ENCODE measurements at places on chromosomes 1 and 21.

DNA sequence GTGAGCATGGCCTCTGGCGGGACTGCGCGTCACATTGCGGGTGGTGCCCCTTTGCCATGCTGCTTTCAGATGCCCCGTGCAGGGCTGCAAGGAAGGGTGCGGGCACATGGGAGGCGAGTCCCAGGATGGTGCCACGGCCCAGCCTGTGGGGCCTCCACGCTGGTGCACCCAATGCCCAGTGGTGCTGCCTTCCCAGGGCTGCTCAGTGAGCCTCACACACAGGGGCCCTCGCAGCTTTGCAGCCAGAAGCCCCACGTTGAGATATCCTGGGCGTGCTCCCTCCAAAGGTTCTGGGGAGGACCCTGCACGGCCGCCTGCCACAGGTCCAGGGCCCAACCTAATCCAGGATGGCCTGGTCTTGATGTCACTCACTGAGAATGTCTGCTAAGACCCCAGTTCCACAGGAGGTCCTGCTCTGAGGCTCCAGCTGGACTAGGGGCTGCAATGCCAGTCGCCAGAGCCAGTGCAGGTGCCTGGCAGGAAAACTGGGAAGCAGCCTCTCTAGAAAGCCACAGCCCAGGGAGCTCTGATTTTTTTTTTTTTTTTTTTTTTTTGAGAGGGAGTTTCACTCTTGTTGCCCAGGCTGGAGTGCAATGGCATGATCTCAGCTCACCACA is 34.1 kb upstream of the PRSS38 start:
- peak; percentile 68 for DNase-seq
- H3K27ac ChIP-seq: no peak overlapping the region
- H3K4me3 ChIP-seq: no peak overlapping the region
- H3K4me1 ChIP-seq: peaks cover 7% of the 10 kb centered on the region
- H3K27me3 ChIP-seq: peaks cover 4% of the 10 kb centered on the region

DNA sequence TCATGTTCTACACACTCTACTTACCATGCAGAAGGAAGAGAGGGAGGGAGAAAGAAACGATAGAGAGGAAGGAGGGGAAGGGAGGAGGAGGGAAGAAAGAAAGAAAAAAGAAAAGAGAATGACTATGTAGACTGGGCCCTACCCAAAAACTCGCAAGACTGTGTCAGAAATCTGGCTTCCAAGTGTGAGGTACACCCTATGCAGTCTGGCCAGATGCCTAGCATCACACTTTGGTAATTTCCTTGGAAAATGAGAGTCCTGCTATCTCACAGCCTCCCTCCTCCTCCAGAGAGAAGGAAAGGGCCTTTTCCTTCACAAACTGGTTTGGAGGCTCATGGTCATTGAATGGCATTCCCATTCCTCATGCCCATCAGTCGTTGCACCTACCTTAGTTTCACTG is 86.4 kb upstream of the LRRC8D start:
- H3K27me3 ChIP-seq: peaks cover 3% of the 10 kb centered on the region
- H3K27ac ChIP-seq: no peak overlapping the region
- no peaks in the 10 kb centered on the region for H3K36me3 ChIP-seq
- DNase-seq: no peak

- no peak for DNase-seq
- H3K36me3 ChIP-seq: peaks cover 20% of the 10 kb centered on the region
- no peaks in the 10 kb centered on the region for H3K27me3 ChIP-seq
- no peak overlapping the region for H3K4me3 ChIP-seq
- no peaks in the 10 kb centered on the region for H3K4me1 ChIP-seq
- H3K27ac ChIP-seq: no peak overlapping the region
These were observed 40.4 kb downstream of the USP48 start for GRCh38 chr1:21742578-21742977.

DNA sequence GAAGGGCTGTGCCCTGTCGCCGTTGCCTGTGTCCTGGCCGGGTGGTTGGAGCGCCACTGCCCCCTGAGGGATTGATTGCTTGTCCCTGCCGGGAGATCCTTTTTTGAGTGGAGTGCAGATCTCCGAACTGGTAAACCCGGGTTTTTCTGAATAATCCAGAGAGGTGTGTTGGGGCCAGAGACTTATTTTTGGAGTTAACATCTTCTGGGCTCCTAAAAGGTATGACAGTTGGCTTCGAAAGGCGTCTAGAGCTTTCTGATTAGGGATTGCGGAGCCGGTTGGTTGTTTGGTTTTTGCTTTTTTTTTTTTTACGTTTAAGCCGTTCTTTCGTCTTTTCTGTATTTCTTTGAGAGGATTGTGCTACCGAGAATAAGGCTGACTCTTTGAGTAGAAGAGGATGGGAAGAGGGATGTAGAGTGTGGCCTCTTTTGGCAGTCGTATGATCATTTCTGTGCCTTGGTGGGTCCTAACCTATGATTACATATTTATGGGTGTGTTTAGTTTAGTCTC is 756 bp downstream of the RLF start:
- no peaks in the 10 kb centered on the region for H3K36me3 ChIP-seq
- H3K27me3 ChIP-seq: no peaks in the 10 kb centered on the region
- peaks cover 16% of the 10 kb centered on the region for H3K4me1 ChIP-seq
- no peak for DNase-seq
- no peak overlapping the region for H3K4me3 ChIP-seq

DNA sequence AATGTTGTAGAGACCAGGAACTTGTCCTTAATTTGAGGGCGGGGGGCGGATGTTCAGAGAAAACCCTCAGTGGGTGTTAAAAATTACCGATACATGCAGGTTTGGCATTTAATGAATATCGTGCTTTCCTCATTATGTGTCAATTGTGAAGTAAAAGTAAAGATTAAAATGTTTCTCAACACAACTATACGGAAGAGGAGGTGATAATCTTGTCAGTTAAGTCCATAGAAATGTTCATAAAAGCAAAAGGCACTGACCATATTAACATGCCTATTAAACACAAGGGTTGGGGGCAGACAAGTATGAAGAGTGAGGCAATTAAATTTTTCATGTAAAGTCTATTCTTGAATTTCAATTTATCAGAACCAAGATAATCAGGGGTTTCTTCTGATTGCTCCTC is 1.3 kb downstream of the BRINP3 start:
- H3K4me3 ChIP-seq: peak overlapping the region; percentile 79
- H3K4me1 ChIP-seq: peaks cover 5% of the 10 kb centered on the region
- H3K27me3 ChIP-seq: peaks cover 78% of the 10 kb centered on the region

Data from type B pancreatic cell (in vitro differentiated cells).